ENCODE measurements at places on chromosomes 13 and 19.

GRCh38 chr19:48372904-48373303 is 8.7 kb downstream of the SYNGR4 start:
- DNase-seq = no peak

DNA sequence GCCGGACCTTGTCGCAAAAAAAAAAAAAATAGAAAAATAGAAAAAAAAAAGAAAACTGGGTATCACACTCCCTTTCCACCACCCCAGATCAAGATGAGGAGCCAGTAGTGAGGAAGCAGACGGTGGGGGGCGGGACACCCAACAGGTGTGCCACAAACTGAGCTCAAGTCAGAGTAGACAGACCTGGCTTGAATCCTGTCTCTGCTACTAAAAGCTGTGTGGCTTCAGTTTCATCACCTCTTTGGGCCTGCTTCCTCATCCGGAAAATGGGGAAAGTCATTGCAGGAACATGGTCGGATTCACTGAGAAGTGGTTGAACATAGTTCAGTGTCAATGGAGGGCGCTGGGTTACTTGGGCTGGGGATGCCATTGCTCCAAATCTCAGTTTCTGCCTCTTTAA is 2.9 kb downstream of the HIF3A start:
- no peak for DNase-seq

DNA sequence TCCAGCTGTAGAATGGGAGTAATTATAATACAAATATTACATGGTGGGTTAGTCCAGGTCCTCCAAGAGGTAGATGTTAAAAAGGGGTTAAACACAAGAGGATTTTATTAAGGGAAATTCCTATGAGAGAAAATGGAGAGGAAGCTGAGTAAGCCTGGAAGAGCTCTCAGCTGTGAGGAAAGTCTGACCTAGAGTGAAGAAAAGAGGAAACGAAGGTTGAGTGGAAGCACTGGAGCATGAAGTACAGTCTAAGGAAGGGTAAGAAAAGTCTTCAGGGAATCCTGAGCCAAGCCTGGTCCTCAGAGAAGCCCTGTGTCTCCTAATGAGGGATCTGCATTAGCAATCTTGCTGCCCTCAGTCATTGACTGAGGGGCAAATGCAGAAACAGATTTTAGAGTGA is 506.2 kb downstream of the GPC5 start:
- DNase-seq = no peak

GRCh38 chr13:28376604-28377003 is 118.3 kb downstream of the FLT1 start:
- DNase-seq = no peak

- no peak for DNase-seq
Observed at GRCh38 chr13:109804654-109805053, 18.3 kb upstream of the IRS2 start.

DNA sequence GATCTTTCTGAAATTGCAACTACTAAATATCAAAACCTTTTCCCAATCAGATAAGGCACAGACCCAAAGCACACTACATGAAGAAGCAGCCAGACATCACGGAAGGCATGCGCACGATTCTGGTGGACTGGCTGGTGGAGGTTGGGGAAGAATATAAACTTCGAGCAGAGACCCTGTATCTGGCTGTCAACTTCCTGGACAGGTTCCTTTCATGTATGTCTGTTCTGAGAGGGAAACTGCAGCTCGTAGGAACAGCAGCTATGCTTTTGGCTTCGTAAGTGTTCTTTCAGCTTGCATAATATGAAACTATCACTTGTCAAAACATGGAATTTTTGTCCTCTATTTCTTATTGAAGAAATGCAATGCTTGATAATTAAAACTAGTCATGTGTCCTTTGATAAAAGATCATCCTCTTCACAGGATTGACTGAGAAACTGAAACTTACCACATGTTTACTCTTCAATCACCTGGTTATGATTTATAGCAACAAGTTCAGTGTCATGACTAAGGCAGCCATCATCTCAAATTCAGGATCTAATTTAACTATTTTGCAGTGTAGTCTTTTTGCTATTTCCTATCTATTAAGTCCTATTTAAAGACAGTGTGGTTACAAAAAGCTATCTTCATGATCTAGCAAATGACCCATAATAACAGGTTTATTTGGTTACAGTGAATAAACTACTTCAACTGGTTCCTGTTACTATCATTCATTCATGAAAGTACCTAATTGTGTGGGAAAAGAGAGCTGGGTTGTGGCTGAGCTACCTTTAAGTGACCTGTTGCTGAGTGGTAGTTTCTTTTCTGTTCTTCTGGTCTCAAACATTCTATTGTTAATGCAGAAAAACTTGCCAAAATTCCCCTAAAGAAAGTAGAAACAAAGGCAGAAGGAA is 6.5 kb downstream of the CCNA1 start:
- DNase-seq = no peak

- DNase-seq = no peak
Observed at GRCh38 chr13:77810878-77811277, 107.8 kb downstream of the EDNRB start.

GRCh38 chr19:45637890-45638667 is 1.1 kb downstream of the EML2 start:
- no peak for DNase-seq

DNA sequence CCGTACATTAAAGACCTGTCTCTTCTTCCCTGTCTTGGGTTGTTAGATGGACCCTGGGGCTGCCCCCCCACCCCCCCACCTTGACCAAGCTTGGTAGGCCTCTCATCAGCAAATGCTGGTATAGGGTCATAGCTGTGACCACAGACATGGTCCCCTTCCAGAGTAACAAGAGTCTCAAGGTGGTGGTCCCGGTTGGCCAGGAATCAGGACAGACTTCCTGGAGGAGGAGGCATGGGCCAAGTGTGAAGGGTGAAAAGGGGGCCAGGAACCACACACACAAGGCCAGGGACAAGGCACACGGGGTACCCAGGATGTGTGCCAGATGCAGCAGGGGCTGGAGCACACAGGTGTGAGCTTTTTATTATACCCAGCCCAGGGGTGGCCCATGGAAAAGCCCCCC is 1.1 kb upstream of the MRI1 start:
- DNase-seq = no peak

DNA sequence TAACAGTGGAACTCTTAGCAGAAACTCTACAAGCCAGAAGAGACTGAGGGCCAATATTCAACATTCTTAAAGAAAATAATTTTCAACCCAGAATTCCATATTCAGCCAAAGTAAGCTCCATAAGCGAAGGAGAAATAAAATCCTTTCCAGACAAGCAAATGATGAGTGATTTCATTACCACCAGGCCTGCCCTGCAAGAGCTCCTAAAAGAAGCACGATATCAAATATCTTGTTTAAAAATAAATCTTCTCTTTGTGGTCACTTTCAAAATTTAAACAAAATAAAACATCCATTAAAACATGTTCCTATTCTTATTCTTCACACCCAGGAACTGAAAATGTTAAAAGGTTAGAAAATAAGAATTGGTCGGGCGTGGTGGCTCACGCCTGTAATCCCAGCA is 13.7 kb downstream of the MICU2 start:
- DNase-seq = no peak

- DNase-seq = no peak
Observed at GRCh38 chr13:30711375-30711774, 24.0 kb upstream of the ALOX5AP start.

- DNase-seq = no peak
Observed at GRCh38 chr13:48188601-48189000, 44.4 kb upstream of the ITM2B start.

- peak; percentile 47 for DNase-seq
Observed at GRCh38 chr19:12937093-12937926, 1.1 kb upstream of the CALR start.

DNA sequence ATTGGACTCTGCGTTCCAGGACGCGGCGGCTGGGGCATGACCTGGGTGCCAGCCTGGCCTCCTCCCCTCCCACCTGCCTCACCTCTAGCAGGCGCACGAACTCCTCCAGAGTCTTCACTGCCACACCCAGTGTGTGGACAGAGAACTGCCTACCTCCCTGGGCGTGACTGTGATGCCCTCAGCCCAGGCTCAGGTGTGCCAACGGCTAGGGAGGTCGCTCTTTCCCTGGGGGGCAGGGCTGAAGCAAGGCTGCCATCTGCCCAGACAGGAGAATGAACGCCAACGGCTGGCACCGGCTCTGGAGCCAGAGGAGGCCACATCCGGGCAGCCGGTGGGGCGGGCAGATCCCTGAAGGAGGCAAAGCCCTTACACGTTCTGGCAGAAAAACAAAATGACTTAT is 11.3 kb downstream of the NANOS3 start:
- DNase-seq = no peak

DNA sequence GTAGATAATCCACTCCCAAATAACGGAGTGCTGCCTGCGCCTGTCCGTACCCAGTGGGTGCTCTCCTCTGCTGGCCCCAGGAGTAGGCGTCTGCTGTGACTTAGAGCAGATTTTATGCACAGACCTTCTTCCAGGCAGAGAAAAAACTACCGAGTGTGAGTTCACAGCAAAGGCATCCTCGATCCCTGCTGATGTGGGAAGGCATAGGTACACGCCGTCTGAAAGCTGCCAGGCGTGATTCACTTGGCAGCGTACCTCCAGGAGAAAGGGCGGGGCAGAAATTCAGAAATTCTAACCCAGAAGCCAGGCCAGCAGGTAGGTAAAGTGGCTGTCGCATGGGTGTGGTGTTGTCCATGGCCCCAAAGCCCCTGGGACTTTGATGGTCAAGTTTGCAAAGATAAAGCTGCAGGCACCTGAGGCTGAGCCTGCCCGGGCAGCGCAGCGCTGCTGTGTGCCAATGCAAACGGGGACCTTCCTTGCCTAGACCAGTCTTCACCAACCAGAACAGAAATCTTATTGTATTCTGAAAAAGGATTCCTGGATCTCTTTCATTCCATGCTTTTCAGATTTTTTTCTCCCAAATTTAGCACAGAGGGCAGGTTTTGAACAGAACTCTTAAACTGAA is 36.3 kb downstream of the COL4A2 start:
- DNase-seq = no peak

- peak; percentile 18 for DNase-seq
Observed at GRCh38 chr13:41588899-41589298, 131.5 kb downstream of the RGCC start.

- DNase-seq = no peak
Observed at GRCh38 chr13:40118337-40118736, 462.9 kb downstream of the COG6 start.

DNA sequence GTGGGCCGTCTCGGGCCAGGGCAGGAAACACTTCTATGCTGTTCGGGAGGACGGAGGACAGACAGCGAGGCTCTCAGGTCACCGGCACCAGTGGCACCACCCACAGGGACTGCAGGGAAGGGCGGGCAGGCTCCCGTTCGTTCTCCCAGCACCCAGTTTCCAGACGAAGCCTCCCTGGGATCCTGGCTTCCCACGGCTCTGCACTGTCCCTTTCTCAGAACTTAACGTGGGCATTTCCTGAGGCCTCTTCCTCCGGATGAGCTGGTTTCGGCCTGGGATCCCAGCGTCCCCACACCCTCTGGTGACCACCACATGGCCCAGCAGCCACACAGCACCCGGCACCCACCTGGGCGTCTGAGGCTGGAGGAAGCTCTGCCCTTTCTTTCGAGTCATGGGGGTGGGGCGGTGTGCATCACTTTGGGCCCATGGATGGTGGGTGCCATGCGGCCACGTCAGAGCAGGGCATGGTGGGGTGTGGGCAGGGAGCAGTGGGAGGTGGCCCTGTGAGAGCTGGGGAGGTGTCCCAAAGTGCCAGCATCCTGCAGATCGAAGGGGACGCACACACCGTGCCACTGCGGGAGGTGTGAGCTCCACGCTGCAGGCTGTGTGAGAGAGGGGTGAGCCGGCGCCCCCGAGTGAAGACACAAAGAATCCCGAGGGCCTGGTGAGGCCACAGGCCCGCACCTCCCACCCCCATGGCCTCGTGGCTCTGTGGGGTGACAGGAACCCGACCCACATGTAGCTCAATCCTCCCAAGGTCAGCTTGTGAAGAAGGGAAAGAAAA is 38.7 kb upstream of the GRTP1 start:
- DNase-seq = no peak

Data from activated naive CD8-positive, alpha-beta T cell treated with anti-CD3 and anti-CD28 coated beads, Interleukin-2, amount 50 U/mL, for 24 hours (primary cell).